ENCODE measurements at places on chromosomes 16 and 17. TPM values are rescaled to one million over a fixed set of nuclear protein-coding genes. Genes with fewer than 3 reads are reported as not detected.

KCNH4 gene
- not detected for polyA plus RNA-seq

OR3A3 gene
- polyA plus RNA-seq, result not detected

KRT38 gene
- not detected for polyA plus RNA-seq

TBC1D26 gene
- polyA plus RNA-seq, result not detected

ZSCAN10 gene
- not detected for polyA plus RNA-seq

- no peaks in the 10 kb centered on the region for H3K27me3 ChIP-seq
- peak overlapping the region; percentile 20 for H3K27ac ChIP-seq
- no peak overlapping the region for H3K4me3 ChIP-seq
- H3K4me1 ChIP-seq, result peaks cover 49% of the 10 kb centered on the region
These were observed 53.2 kb downstream of the MSI2 start for GRCh38 chr17:57309479-57309878.

- H3K4me3 ChIP-seq, result peak overlapping the region; percentile 81
- peaks cover 26% of the 10 kb centered on the region for H3K36me3 ChIP-seq
- peak overlapping the region; percentile 97 for H3K27ac ChIP-seq
These were observed 35.5 kb downstream of the GRB7 start for GRCh38 chr17:39772987-39773934.

DNA sequence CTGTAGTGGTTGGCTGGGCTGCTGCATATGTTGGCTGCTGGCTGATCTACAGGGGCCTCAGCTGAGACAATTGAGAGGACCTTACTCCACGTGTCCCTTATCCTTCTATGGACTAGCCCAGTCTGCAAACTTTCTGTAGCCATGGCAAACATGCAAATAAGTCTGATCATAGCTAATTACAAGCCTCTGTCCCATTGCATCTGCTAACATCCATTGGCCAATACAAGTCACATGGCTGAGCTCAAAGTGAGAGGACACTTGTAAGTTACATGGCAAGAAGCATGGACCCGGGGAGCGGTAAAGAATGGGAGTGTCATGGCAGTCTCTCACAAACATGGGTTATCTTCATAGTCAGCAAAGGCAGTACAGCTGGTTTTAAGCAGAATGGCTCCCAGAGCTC, 11.6 kb upstream of the IL4R start:
- peak overlapping the region; percentile 27 for H3K27ac ChIP-seq
- H3K4me1 ChIP-seq, result peaks cover 61% of the 10 kb centered on the region
- no peaks in the 10 kb centered on the region for H3K36me3 ChIP-seq
- no peaks in the 10 kb centered on the region for H3K27me3 ChIP-seq

GRCh38 chr17:68101075-68101986, 65.8 kb downstream of the KPNA2 start:
- peak; percentile 40 for DNase-seq
- H3K27me3 ChIP-seq, result no peaks in the 10 kb centered on the region
- no peaks in the 10 kb centered on the region for H3K36me3 ChIP-seq
- peak overlapping the region; percentile 96 for H3K27ac ChIP-seq
- H3K4me3 ChIP-seq, result peak overlapping the region; percentile 94

DNA sequence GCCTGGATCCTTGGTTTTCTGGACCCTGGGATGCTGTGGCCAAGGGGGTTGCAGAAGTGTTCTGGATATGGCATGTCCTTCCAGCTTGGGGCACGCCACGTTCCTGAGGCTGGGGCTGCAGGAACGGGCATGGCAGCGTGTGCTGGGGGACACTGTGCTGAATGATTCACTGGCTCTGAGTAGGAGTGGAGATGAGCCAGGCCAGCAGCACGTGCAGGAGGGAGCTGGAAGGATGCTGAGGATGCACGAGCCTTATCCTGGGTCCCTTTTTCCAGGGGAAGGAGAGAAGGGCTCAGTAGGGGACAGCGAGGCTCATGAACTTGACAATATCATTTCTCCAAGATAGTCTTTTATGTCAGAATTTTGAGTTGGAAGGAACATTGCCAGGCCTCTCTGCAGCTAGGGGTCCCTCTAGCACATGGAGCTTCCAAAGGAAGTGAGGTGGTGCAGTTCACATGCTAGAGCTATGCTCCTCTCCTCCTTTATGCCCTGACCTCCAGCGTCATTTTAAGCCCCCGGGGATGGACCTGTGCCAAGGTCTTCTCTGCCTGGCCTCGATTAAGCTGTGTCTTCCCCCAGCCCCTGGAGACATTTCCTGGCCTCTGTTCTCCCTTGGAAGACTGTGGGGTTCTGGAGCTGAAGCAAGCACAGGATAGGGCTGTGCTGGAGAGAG, 125.9 kb downstream of the OR1D5 start:
- H3K4me1 ChIP-seq, result peaks cover 6% of the 10 kb centered on the region
- no peak for DNase-seq
- H3K27me3 ChIP-seq, result no peaks in the 10 kb centered on the region
- no peak overlapping the region for H3K27ac ChIP-seq

DNA sequence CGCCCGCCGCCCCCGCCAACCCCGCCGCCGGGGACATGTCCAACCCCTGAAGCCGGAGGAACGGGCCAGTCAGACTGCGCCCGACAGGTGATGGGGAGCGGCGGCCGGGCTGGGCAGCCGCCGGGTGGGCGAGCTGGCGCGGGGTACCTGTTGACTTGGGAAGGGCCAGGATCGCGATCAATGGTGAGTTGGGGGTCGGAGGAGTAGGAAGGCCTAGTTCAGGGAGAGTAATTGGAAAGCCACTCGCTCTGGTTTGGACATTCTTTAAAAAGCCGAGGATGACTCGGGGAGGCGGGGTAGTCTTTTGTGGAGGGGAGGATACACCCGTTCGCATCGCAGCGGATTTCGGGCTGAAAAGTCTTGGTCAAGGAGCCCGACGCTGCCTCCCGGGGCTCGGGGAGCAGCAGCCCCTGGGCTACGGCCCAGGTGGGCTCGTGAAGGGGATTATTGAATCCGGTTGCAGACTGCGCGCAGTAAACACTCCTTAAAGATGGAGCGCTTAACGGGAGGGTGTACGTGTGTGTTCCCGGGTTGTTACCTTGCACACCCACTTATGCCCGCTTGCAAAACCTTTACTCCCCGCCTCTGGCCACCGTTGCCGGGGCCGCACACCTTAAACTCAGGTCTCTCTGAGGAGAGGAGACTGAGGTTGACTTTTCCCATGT, 123.8 kb downstream of the GOSR1 start:
- H3K4me3 ChIP-seq, result peak overlapping the region; percentile 94
- DNase-seq, result peak; percentile 5
- no peaks in the 10 kb centered on the region for H3K27me3 ChIP-seq
- H3K36me3 ChIP-seq, result no peaks in the 10 kb centered on the region

DNA sequence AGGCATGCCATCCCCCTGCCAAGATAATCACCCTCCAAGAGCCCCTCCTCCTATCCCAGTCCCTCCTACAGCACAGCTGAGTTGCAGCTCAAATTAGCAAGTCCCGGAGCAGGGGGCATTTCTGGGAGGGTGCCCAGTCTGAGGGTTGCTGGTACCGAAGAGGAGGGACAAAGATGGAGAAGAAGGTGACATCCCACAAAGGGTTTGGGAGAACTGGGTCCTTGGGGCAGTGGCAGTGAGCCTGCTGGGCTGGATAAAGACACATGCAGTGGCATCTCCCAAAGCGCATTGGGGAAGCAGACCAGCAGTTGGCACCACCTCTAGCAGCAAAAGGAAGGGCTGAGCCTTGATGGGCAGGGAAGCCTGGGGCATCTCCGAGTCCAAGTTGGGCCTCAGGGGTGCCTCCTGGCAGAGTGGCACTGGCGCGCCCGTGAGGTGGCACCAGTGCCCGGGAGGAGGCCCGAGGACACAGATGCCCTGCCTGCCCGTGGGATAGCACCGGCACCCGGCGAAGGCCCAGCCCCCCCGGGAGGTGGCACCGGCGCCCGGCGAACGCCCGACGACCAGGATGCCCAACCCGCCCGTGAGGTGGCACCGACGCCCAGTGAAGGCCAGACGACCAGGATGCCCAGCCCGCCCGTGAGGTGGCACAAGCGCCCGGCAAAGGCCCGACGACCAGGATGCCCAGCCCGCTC, 622 bp downstream of the TOM1L2 start:
- no peaks in the 10 kb centered on the region for H3K27me3 ChIP-seq
- H3K36me3 ChIP-seq, result no peaks in the 10 kb centered on the region
